Activated naive CD4-positive, alpha-beta T cell treated with anti-CD3 and anti-CD28 coated beads, Interleukin-2, amount 10 ng/mL, durations not matched to agents 7 days and 5 days (primary cell): ENCODE measurements at places on chromosomes 7 and 10.

DNA sequence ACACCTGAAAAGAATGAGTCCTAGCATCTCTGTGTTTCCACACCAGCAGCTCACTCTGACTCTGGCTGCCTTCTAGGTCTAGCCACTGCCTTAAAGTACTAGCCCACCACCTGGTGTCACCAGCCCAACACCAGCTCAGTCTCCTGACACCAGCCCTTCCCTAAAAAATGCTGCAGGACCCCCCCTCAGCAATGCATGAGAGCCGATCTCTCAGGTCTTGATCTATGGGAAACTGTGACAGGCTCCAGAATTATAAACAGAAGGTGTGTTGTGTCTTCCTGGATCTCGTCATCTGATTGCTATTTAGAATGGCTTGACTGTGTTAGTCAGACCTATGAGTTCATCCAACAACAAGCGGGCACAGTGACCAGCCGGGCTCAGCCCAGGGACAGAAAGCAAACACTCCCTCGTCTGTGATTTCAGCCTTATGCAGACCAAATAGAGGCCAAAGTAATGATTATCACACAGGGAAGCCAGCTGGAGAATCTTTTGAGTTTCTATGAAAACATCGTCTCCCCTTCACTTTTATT, 66.6 kb downstream of the CUBN start:
- H3K27me3 ChIP-seq = no peaks in the 10 kb centered on the region
- H3K4me3 ChIP-seq = no peak overlapping the region
- no peak for DNase-seq
- no peak overlapping the region for H3K27ac ChIP-seq
- H3K4me1 ChIP-seq = peaks cover 40% of the 10 kb centered on the region

DNA sequence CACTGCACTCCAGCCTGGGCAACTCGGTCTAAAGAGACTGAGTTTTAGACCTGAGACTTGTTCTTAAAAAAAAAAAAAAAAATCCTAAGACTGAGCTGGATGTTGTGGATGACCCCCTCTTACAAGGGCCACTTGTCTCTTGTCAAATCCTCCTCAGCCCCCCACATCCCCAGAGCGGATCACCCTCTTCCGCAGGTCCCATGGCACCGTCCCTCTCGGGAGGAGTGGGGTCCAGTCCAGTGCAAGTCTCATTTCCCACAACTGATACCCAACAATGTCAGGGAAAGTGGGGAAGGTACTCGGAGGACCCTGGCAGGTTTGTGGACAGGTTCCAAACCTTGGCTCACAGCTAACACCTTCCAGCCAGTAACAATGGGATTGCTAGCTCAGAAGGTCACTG, 100.3 kb downstream of the ELFN1 start:
- no peak overlapping the region for H3K4me3 ChIP-seq
- no peaks in the 10 kb centered on the region for H3K4me1 ChIP-seq

- H3K4me1 ChIP-seq = no peaks in the 10 kb centered on the region
- no peak overlapping the region for H3K4me3 ChIP-seq
- no peaks in the 10 kb centered on the region for H3K36me3 ChIP-seq
- H3K27me3 ChIP-seq = peaks cover 25% of the 10 kb centered on the region
Measured at GRCh38 chr10:114714281-114714741, 56.2 kb upstream of the ABLIM1 start.

GRCh38 chr10:67550838-67551402, 145.1 kb downstream of the CTNNA3 start:
- H3K27me3 ChIP-seq = no peaks in the 10 kb centered on the region
- no peaks in the 10 kb centered on the region for H3K36me3 ChIP-seq
- no peak overlapping the region for H3K27ac ChIP-seq
- H3K4me3 ChIP-seq = no peak overlapping the region
- no peaks in the 10 kb centered on the region for H3K4me1 ChIP-seq

DNA sequence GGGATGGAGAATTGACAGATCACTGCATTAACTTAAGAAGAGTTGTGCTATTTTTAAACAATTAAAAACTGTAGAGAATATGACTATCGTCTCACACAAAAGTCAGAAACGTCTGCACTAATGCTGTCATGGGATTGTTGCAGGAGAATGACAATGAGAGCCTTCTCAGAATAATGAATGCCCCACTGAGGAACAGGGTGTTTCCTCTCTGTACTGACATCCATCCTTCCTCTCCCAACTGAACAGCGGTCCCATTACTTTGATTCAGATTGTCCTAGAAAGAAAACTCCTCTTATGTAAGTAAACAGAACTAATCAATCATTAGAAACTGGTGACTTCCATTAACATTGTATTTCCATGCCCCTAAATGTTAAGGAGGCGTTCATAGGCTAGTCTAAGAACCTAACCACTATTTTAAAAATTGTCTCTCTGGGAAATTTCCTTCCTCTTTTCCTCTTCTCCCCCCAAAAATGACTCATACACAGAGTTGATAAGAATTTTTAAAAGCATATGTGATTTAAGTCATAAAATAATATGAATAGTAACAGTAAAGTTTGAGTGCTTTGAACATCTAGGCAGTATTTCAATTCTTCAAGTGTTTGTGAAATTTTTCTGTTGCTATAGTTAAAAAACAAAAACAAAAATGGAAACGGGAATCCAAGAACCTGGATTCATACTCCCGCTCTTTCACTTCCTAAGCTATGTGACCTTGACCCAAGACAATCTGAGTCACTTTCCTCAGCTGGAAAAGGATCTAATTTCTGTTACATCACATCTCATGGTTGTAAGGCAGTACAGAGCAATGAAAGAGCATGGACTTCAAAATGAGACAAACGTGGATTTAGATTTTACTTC, 12.7 kb upstream of the MACC1 start:
- no peaks in the 10 kb centered on the region for H3K36me3 ChIP-seq
- H3K4me3 ChIP-seq = no peak overlapping the region
- no peak for DNase-seq
- no peaks in the 10 kb centered on the region for H3K27me3 ChIP-seq
- no peak overlapping the region for H3K27ac ChIP-seq
- H3K4me1 ChIP-seq = no peaks in the 10 kb centered on the region

DNA sequence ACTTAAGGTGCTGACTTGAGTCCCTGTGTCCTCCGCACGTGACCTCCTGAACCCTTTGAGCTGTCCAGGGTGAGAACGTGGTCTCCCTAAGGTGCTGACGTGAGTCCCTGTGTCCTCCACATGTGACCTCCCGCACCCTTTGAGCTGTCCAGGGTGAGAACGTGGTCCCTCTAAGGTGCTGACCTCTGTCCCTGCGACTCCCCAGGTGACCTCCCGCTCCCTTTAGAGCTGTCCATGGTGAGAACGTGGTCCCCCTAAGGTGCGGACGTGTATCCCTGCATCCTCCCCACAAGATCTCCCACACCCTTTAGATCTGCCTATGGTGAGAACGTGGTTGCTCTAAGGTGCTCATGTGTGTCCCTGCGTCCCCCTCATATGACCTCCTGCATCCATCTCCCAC, 174.3 kb downstream of the ADARB2 start:
- no peaks in the 10 kb centered on the region for H3K36me3 ChIP-seq
- no peak overlapping the region for H3K4me3 ChIP-seq
- H3K27ac ChIP-seq = no peak overlapping the region
- peaks cover 8% of the 10 kb centered on the region for H3K27me3 ChIP-seq
- DNase-seq = no peak

- no peak for DNase-seq
- H3K27ac ChIP-seq = no peak overlapping the region
- H3K4me3 ChIP-seq = no peak overlapping the region
Measured at GRCh38 chr7:130985361-130985760, 251.4 kb upstream of the KLF14 start.

GRCh38 chr7:101597941-101598340, 31.2 kb downstream of the MYL10 start:
- no peak for DNase-seq
- H3K4me1 ChIP-seq = no peaks in the 10 kb centered on the region
- no peak overlapping the region for H3K4me3 ChIP-seq
- peaks cover 15% of the 10 kb centered on the region for H3K27me3 ChIP-seq
- no peaks in the 10 kb centered on the region for H3K36me3 ChIP-seq

DNA sequence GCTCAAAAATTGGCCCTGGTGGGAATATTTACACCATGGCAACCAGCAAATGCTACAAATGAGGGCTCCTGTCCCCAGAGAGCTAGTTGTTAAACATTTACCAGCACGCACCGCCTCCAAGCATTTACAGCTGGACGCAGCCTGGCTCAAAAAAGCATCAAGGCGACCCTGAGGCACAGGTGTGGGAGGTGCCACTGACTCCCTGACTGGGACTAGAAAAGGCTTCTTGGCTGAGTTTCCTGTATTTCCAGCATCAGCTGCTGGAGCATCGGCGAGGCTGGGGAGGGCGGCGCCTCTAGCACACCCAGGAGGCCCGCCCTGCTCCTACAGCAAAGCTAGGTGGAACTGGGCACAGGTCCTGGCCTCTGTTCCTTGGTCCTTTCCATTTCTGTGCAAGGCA, 43.5 kb upstream of the ZRANB1 start:
- H3K4me3 ChIP-seq = no peak overlapping the region
- DNase-seq = no peak
- H3K27ac ChIP-seq = no peak overlapping the region

GRCh38 chr10:24091256-24091655, 117.7 kb upstream of the KIAA1217 start:
- H3K4me1 ChIP-seq = no peaks in the 10 kb centered on the region
- H3K27ac ChIP-seq = no peak overlapping the region
- no peak overlapping the region for H3K4me3 ChIP-seq
- DNase-seq = no peak

DNA sequence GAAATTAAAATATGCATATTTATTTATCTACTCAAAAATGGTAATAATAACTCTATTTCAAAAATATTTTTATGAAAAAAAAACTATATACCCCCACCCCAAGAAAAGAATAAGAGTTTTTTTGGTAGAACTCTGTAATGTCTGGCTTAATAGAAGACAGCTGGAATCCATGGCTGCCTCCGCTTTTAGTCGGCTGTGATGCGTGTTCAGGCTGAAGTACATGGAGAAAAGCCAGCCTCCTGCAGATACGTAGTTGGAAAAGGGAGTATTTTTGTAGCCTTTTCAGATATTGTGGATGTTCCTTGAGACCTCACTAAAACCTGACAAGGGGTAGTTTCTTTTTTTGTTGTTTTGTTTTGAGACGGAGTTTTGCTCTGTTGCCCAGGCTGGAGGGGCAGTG, 10.0 kb downstream of the FOXK1 start:
- no peak for DNase-seq
- H3K4me3 ChIP-seq = no peak overlapping the region
- H3K27me3 ChIP-seq = no peaks in the 10 kb centered on the region
- H3K27ac ChIP-seq = peak overlapping the region; percentile 58
- H3K4me1 ChIP-seq = peaks cover 40% of the 10 kb centered on the region
- peaks cover 16% of the 10 kb centered on the region for H3K36me3 ChIP-seq

- peaks cover 16% of the 10 kb centered on the region for H3K4me1 ChIP-seq
- H3K27me3 ChIP-seq = peaks cover 84% of the 10 kb centered on the region
- DNase-seq = peak; percentile 64
- no peak overlapping the region for H3K4me3 ChIP-seq
Measured at GRCh38 chr7:1664711-1665548, 5.1 kb upstream of the ELFN1 start.

DNA sequence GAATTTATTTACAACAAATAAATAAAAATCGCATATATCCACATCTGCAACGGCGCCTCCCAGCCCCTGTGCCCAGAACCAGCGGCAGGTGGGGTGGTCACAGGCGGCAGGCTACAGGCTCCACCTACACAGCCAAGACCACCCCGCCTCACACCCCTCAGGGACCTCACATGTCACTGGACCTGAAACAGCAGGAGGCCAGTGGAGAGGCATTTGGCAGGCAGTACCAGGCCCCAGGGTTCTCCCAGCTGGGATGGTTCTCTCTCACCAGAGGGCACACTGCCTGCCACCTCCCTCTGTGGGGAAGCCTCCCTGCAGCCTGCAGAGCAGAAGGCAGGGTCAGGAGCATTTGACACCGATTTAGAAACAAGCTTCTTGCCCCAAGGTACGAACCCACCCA, 81.5 kb downstream of the MAD1L1 start:
- no peaks in the 10 kb centered on the region for H3K36me3 ChIP-seq
- no peak for DNase-seq
- H3K4me3 ChIP-seq = no peak overlapping the region
- no peaks in the 10 kb centered on the region for H3K27me3 ChIP-seq
- H3K27ac ChIP-seq = no peak overlapping the region

GRCh38 chr10:30979956-30980355, 51.7 kb downstream of the ZNF438 start:
- DNase-seq = no peak
- peaks cover 4% of the 10 kb centered on the region for H3K4me1 ChIP-seq
- H3K36me3 ChIP-seq = peaks cover 7% of the 10 kb centered on the region
- no peaks in the 10 kb centered on the region for H3K27me3 ChIP-seq
- no peak overlapping the region for H3K4me3 ChIP-seq

GRCh38 chr7:28623863-28624262, 211.5 kb downstream of the CREB5 start:
- H3K27me3 ChIP-seq = peaks cover 4% of the 10 kb centered on the region
- H3K4me3 ChIP-seq = no peak overlapping the region
- no peaks in the 10 kb centered on the region for H3K4me1 ChIP-seq
- no peak for DNase-seq
- no peak overlapping the region for H3K27ac ChIP-seq
- H3K36me3 ChIP-seq = no peaks in the 10 kb centered on the region

DNA sequence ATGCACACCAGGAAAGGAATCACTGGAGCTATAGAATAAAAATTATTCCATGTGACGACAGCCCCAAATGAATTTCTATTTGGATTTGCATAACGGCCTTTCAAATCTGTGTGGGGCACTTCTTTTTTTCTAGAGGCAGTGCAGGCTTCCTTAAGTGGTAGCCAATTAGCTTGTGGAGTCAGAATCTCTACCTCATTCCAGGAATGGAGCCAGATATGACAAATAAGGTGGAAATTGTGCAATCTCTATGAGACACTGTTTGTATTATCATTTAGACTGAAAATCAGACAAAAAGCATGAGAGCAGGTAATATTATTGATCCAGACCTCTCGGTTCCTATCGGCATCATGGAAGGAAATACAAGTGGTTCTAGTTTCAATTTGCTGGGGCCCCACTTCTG, 78.7 kb downstream of the BEND7 start:
- H3K4me3 ChIP-seq = no peak overlapping the region
- no peak for DNase-seq
- H3K36me3 ChIP-seq = no peaks in the 10 kb centered on the region
- H3K27me3 ChIP-seq = peaks cover 12% of the 10 kb centered on the region

GRCh38 chr10:122981066-122981464, 864 bp downstream of the PSTK start:
- H3K4me3 ChIP-seq = peak overlapping the region; percentile 84
- peak overlapping the region; percentile 97 for H3K27ac ChIP-seq
- no peaks in the 10 kb centered on the region for H3K36me3 ChIP-seq
- no peak for DNase-seq

DNA sequence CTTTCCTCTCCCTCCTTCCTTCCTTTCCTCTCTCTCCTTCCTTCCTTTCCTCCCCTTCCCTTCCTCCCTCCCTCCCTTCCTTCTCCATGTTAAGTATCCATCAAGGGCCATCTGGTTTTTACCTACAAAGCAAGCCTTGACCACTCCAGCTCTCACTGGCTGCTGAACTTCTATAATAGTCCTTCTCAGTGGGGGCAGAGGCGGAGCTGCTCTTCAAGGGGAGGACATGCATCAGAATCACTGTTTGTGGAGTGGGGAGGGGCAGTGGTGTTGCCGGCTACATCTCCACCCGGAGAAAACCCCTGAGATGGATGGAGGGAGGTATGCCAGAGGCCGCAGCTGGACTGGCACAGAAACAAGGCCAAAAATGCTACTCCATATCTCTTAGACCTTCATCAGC, 25.9 kb downstream of the LAMB1 start:
- H3K27me3 ChIP-seq = peaks cover 14% of the 10 kb centered on the region
- DNase-seq = no peak
- no peaks in the 10 kb centered on the region for H3K36me3 ChIP-seq
- H3K4me1 ChIP-seq = no peaks in the 10 kb centered on the region
- no peak overlapping the region for H3K4me3 ChIP-seq
